A549 treated with AZD2906 at 1 μM for 4 hours (cell line): ENCODE measurements at places on chromosomes 12 and 14. TPM values are rescaled to one million over a fixed set of nuclear protein-coding genes. Genes with fewer than 3 reads are reported as not detected.

The C14orf180 gene
- not detected in 5 replicates for total RNA-seq

The IFNG-AS1 gene
- total RNA-seq: not detected in 5 replicates

The ACSS3 gene
- 0.03 TPM in 1 of 5 replicates, not detected in the others for total RNA-seq

The KERA gene
- not detected in 5 replicates for total RNA-seq

The FOXG1 gene
- total RNA-seq: 0.09 to 0.22 TPM (median 0.19 TPM) in 5 replicates

The LRP6 gene
- 10.9 to 15.8 TPM (median 15.0 TPM) in 5 replicates for total RNA-seq

The GPR68 gene
- total RNA-seq: 0.24 to 0.49 TPM (median 0.38 TPM) in 5 replicates

The PRPF40B gene
- total RNA-seq: 5.5 to 7.5 TPM (median 6.4 TPM) in 5 replicates

The CD4 gene
- 0.01 to 0.06 TPM in 2 of 5 replicates, not detected in the others for total RNA-seq

The MARK3 gene
- total RNA-seq: 49.6 to 59.8 TPM (median 50.5 TPM) in 5 replicates

The EPYC gene
- total RNA-seq: not detected in 5 replicates

The KRT77 gene
- total RNA-seq: not detected in 5 replicates

The MDM1 gene
- total RNA-seq: 5.4 to 7.4 TPM (median 6.3 TPM) in 5 replicates

The RAP1B gene
- total RNA-seq: 169 to 234 TPM (median 172 TPM) in 5 replicates

The TAS2R10 gene
- 0.06 to 0.09 TPM in 2 of 5 replicates, not detected in the others for total RNA-seq

The OTUB2 gene
- 2.4 to 3.4 TPM (median 2.7 TPM) in 5 replicates for total RNA-seq

The HSP90B1 gene
- total RNA-seq: 499 to 692 TPM (median 561 TPM) in 5 replicates

The KRT80 gene
- 32.8 to 47.3 TPM (median 38.9 TPM) in 5 replicates for total RNA-seq

The OR6C68 gene
- total RNA-seq: not detected in 5 replicates

The RD3L gene
- not detected in 5 replicates for total RNA-seq

The OXA1L gene
- total RNA-seq: 142 to 163 TPM (median 159 TPM) in 5 replicates
